Activated CD4-positive, alpha-beta T cell treated with anti-CD3 and anti-CD28 coated beads for 4 hours (primary cell): ENCODE measurements at places on chromosomes 7 and 10.

- DNase-seq: no peak
These were observed 68.8 kb downstream of the PPP1R3C start for GRCh38 chr10:91564026-91564425.

- no peak for DNase-seq
These were observed 14.4 kb downstream of the MARCHF5 start for GRCh38 chr10:92305133-92306072.

GRCh38 chr10:119734396-119735332 is 8.8 kb downstream of the INPP5F start:
- no peak for DNase-seq

GRCh38 chr7:114051871-114052331 is 133.1 kb upstream of the PPP1R3A start:
- DNase-seq: no peak

- DNase-seq: no peak
These were observed 146.3 kb downstream of the SKIDA1 start for GRCh38 chr10:21379143-21379542.

- DNase-seq: no peak
These were observed 109.2 kb downstream of the PIP4K2A start for GRCh38 chr10:22605168-22605567.

GRCh38 chr7:27516421-27516820 is 146.3 kb downstream of the HIBADH start:
- DNase-seq: no peak
